ENCODE measurements at places on chromosomes 1 and 21. TPM values are rescaled to one million over a fixed set of nuclear protein-coding genes. Genes with fewer than 3 reads are reported as not detected.
A peak's percentile ranks its signal among the peaks of the same experiment; 100 is the strongest.

Gene RAB7B
- not detected for polyA plus RNA-seq

Gene TNFRSF9
- polyA plus RNA-seq = not detected

Gene BEND5
- polyA plus RNA-seq = 0.18 TPM

Gene ADCY10
- polyA plus RNA-seq = not detected

Gene BARHL2
- not detected for polyA plus RNA-seq

Gene SLC6A17
- polyA plus RNA-seq = not detected

Gene DISP3
- polyA plus RNA-seq = 0.42 TPM

Gene TSNAX
- 84.3 TPM for polyA plus RNA-seq

Gene ASCL5
- not detected for polyA plus RNA-seq

Gene PCSK9
- not detected for polyA plus RNA-seq

Gene HSD3B1
- polyA plus RNA-seq = not detected

Gene NBPF10
- 0.18 TPM for polyA plus RNA-seq

Gene FBXO28
- 11.3 TPM for polyA plus RNA-seq

GRCh38 chr1:112866981-112867380 is 89.0 kb downstream of the SLC16A1 start:
- H3K4me3 ChIP-seq = no peak overlapping the region
- DNase-seq = no peak
- H3K27me3 ChIP-seq = no peaks in the 10 kb centered on the region

GRCh38 chr1:44834328-44834727 is 8.7 kb downstream of the PTCH2 start:
- H3K4me3 ChIP-seq = no peak overlapping the region
- H3K4me1 ChIP-seq = peaks cover 4% of the 10 kb centered on the region
- no peak overlapping the region for H3K27ac ChIP-seq
- H3K27me3 ChIP-seq = no peaks in the 10 kb centered on the region
- no peaks in the 10 kb centered on the region for H3K36me3 ChIP-seq

DNA sequence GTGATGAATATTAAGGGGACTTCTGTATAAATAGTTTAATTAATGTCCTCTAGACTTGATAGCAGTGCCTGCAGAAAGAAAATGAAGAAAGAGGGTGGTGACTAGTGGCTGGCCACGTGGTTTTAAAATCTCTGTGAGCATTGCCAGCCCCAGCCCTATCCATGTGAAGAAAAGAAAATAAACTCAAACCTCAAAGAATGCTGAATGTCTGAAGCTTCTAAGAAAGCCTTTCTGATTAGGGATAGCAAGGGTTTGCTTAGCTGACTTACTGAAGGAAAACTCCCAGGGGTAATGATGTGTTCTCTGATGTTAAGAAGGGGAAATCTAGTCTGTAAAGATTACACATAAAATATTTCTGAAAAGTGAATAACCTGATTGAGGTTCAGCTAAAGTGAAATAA is 31.8 kb downstream of the ADGRL2 start:
- H3K27me3 ChIP-seq = no peaks in the 10 kb centered on the region
- H3K27ac ChIP-seq = no peak overlapping the region
- H3K4me1 ChIP-seq = no peaks in the 10 kb centered on the region
- DNase-seq = no peak

DNA sequence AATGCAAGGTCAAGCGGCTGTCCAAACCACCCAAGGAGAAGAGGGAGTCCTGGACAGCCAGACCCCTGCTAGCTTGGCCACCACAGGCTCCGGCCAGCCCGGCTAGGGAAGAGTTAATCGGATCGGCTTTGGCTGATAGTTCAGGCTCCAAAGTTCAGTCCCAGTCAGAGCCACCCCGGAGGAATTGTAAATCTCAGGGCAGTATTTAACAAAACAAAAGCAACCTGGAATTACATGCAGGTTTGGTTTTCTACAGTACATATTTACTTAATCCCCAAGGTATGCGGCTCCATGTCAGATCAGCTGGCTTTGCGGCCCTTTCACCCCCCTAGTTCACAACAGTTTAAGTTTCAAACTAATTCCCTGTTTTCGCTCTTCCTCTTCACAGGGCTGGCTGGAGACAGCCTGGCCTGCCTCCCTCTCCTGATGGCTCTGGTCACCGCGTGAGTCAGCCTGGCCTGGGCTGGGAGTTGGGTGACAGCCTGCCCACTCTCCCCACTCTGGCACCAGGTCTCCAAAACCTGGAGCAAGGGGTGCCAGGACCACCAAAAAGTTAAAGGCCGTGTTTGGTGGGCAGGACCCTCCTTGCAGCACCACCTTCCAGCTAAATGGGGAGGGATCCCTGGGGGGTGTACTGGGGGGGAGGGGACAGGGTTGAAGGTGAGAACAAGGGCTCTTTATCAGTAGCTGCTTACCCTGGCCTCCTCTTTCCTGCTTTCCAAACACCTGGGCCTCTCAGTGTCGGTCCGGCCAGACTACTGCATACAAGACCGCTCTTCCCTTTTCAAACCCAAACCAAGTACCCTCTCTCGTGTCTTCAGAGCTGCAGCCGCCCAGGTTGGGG is 1.9 kb downstream of the DHRS3 start:
- peak overlapping the region; percentile 74 for H3K27ac ChIP-seq
- DNase-seq = no peak
- peak overlapping the region; percentile 90 for H3K4me3 ChIP-seq
- no peaks in the 10 kb centered on the region for H3K27me3 ChIP-seq
- peaks cover 54% of the 10 kb centered on the region for H3K4me1 ChIP-seq

DNA sequence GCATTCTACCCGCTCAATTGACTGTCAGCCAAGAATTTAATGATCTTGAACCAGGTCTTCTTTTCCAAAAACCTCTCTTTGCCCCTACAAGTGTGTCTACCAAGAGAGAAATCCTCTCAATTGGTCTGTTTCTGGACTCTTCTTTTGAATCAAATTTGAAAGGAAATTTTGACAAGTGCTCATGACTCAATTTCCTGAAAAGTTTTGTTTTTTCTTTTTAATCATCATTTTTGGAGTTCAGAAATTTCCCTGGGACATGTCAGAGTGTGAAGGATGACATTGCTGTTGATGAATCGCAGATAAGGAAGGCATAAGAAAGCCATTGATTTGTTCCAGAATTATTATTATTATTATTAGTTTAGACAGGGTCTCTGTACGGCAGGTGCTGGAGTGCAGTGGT is 88.2 kb upstream of the AKT3 start:
- no peaks in the 10 kb centered on the region for H3K4me1 ChIP-seq
- H3K4me3 ChIP-seq = no peak overlapping the region
- no peak for DNase-seq
- H3K27me3 ChIP-seq = no peaks in the 10 kb centered on the region
- H3K27ac ChIP-seq = no peak overlapping the region

DNA sequence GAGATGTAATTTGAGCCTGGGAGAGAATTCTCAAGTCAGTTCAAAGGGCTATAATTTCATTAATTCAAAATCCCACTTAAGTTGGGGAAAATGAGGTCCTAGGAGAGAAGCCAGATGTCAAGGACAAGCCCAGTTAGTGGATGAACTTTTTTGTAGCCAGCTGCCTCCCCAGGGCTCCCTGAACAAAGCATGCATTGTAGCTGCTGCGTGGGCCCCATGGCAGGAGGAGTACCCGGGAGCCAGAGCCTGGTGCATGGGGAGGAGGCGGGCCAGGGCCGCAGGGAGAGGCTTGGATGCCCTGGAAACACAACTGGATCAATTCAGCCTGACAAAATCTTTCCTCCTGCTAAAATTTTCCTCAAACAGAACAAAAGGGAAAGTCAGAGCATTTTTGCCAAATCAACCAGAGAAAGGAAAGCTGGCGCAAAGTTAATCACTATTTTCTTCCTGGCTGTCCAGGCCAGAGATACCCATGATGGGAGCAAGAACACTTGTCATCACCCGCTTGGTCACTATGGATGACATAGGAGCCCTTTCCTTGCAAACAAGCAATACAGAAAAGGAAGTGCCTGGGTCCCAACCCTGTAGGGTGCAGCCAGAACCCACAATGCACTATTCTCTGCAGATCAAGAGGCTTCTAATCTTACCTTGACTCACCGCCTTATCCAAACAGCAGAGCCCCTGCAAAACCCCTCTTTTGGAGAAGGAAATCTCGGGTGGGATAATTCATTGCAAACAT is 248.1 kb upstream of the RAB4A start:
- no peaks in the 10 kb centered on the region for H3K27me3 ChIP-seq
- DNase-seq = no peak
- H3K4me3 ChIP-seq = no peak overlapping the region

- no peak overlapping the region for H3K4me3 ChIP-seq
- H3K4me1 ChIP-seq = no peaks in the 10 kb centered on the region
- DNase-seq = no peak
- peaks cover 4% of the 10 kb centered on the region for H3K27me3 ChIP-seq
Measured at GRCh38 chr21:36535618-36536241, 55.8 kb upstream of the CLDN14 start.

- peaks cover 36% of the 10 kb centered on the region for H3K4me1 ChIP-seq
- no peak overlapping the region for H3K4me3 ChIP-seq
- DNase-seq = no peak
- peaks cover 6% of the 10 kb centered on the region for H3K36me3 ChIP-seq
- H3K27me3 ChIP-seq = no peaks in the 10 kb centered on the region
Measured at GRCh38 chr21:43731891-43732711, 13.2 kb downstream of the PDXK start.

DNA sequence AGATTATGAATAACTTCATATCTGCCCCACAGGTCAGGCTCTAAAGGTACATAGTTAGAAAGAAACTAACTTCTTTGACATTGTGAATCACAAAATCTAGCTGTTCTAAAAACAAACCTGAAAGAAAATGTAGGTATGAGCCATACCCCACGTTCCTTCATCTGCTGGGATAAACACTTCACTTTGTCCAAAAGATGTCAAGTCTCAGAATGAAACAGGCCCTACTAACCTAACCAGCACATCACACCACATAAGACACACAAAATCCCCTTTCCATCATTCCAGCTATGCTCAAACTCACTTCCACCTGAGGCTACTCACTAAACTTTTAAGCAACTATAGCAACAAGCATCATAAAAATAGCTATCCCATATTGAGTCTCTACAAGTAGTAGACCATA is 65.2 kb upstream of the GJA5 start:
- no peaks in the 10 kb centered on the region for H3K36me3 ChIP-seq
- no peak for DNase-seq
- no peaks in the 10 kb centered on the region for H3K4me1 ChIP-seq
- no peak overlapping the region for H3K27ac ChIP-seq

GRCh38 chr1:103489935-103490334 is 35.6 kb upstream of the RNPC3 start:
- H3K4me1 ChIP-seq = no peaks in the 10 kb centered on the region
- no peaks in the 10 kb centered on the region for H3K27me3 ChIP-seq
- H3K27ac ChIP-seq = no peak overlapping the region
- DNase-seq = no peak

GRCh38 chr1:115134231-115134630 is 44.9 kb upstream of the TSPAN2 start:
- no peak for DNase-seq
- peaks cover 6% of the 10 kb centered on the region for H3K4me1 ChIP-seq
- no peak overlapping the region for H3K4me3 ChIP-seq
- H3K36me3 ChIP-seq = no peaks in the 10 kb centered on the region
- no peaks in the 10 kb centered on the region for H3K27me3 ChIP-seq

GRCh38 chr1:87410776-87411480 is 82.2 kb downstream of the LMO4 start:
- no peak for DNase-seq
- no peak overlapping the region for H3K27ac ChIP-seq
- H3K4me1 ChIP-seq = no peaks in the 10 kb centered on the region
- no peak overlapping the region for H3K4me3 ChIP-seq

GRCh38 chr21:35780983-35781382 is 279.3 kb downstream of the SETD4 start:
- H3K36me3 ChIP-seq = no peaks in the 10 kb centered on the region
- H3K27me3 ChIP-seq = no peaks in the 10 kb centered on the region
- H3K27ac ChIP-seq = no peak overlapping the region

DNA sequence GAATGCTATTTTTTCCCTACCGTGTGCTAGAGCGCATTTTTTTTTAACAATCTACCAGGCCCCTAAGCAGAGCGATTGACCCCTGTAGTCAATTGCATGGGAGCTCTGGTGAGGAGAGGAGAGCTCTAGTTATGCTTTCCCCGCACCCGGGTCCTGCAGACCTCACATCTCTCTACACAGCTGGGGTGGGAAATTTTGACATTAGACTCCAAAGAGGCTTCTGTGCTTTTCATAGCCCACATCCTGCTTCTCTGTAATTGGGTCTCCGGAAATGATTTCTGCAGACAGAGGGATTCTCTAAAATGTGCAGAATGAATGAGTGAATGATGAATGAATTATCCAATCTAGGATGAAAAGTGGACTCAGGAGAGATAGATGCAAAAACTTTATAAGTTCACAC is 41.5 kb upstream of the DUSP10 start:
- H3K36me3 ChIP-seq = no peaks in the 10 kb centered on the region
- no peak overlapping the region for H3K27ac ChIP-seq
- DNase-seq = peak; percentile 59
- peak overlapping the region; percentile 29 for H3K4me3 ChIP-seq
- peaks cover 50% of the 10 kb centered on the region for H3K4me1 ChIP-seq

- no peak overlapping the region for H3K27ac ChIP-seq
- peaks cover 10% of the 10 kb centered on the region for H3K4me1 ChIP-seq
- H3K4me3 ChIP-seq = no peak overlapping the region
- H3K27me3 ChIP-seq = peaks cover 27% of the 10 kb centered on the region
Measured at GRCh38 chr1:157047062-157047410, 1.5 kb upstream of the ARHGEF11 start.

- H3K27ac ChIP-seq = no peak overlapping the region
- H3K4me1 ChIP-seq = no peaks in the 10 kb centered on the region
- DNase-seq = no peak
- no peaks in the 10 kb centered on the region for H3K27me3 ChIP-seq
- H3K36me3 ChIP-seq = no peaks in the 10 kb centered on the region
- no peak overlapping the region for H3K4me3 ChIP-seq
Measured at GRCh38 chr1:74344387-74344786, 109.2 kb downstream of the TNNI3K start.

DNA sequence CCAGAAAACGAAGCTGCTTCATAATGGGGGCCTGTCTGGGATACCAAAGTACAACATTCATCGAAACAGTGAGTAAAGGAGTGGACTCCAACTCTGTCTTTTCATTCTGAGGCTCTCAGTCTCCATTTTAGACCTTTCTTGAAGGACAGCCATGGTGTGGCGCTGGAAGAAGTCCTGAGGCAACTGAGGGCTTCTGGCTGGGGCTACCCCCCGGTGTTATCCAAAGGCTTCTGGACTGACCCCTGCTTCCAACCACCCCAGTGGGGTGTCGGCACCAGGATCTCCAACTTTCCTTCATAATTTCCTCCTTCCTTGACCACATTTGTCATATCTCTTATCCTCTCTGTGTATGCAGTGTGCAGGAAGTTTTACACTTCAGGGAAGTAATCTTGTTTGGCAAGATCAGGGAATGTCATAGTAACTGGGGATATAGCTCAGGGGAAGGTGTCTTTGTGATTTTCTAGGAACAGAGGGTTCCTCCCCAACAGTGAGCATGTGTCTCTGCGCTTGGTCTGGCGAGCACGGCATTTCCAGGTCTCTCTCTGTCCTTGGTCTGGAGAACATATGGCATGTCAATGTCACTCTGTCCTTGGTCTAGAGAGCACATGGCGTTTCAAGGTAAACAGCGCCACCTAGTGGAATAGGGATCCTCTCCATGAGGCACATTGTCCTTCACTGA is 19.4 kb upstream of the BSDC1 start:
- H3K27ac ChIP-seq = no peak overlapping the region
- no peak overlapping the region for H3K4me3 ChIP-seq
- peak; percentile 70 for DNase-seq
- no peaks in the 10 kb centered on the region for H3K27me3 ChIP-seq
- H3K4me1 ChIP-seq = no peaks in the 10 kb centered on the region

All from CD4-positive, alpha-beta memory T cell (primary cell).